Inflammatory macrophage (primary cell): ENCODE measurements at places on chromosomes 4 and X.

DNA sequence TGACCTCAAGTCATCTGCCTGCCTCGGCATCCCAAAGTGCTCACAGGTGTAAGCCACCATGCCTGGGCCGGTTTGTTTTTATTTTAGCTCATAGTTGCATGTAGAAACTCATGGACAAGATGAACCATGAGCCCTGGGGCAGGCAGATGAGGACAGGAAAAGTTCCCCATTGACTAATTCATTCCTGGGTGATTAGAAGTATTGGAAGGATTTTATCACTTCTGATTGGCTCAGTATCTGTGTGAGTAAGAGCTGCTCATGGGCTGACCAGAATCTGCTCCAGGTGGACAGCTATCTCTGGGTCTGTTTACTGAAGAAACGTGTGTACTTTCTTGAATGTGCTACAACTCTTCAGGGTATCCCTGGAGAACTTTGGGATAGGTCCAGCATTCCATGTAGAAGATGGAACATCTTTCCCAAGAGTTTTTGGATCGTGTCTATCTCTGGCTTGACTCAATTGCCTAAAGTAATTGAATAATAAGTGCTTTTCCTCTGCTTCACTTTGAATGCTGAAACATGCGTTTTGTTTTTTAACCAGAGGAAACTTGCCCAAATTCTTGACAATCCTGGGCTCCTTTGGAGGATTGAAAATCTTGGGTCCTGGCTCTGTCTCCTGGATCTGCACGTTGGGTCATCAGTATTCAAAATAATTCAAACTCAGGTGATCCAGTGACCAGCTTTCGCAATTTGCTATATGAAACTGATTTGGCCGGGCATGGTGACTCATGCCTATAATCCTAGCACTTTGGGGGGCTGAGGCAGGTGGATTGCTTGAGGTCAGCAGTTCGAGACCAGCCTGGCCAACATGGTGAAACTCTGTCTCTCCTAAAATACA is 88.6 kb upstream of the DHRSX start:
- no peak for DNase-seq

DNA sequence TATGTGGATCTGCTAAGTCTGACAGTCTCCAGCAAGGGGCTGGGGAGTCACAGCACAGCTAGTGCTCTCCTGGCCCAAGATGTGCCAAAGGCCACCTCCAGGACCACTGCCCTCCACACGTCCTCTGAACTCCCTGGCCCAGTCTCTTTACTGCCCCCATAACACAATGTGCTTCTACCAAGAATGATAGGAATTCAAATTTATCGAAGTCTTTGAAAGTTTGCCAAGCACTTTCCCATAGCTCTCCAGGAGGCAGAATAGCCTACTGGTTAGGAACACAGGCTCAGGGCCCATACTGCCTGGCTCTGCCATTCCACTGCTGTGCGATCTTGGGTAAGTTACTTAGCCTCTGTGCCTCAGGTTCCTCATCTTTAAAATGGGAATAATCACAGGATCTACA is 86.7 kb downstream of the NHSL2 start:
- DNase-seq, result no peak

DNA sequence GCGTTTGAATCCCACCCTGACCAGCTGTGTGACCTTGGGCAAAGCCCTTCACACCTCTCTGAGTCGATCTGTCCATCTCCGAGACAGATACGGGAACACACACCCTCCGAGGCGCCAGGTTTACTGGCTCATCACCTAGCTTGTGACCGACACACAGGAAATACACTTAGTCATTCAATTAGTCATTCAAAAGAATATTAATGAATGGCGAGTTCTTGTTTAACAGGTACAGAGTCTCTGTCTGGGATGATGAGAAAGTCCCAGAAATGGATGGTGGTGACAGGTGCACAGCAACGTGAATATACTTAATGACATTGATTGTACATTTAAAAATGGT is 80.6 kb downstream of the PPP2R2C start:
- no peak for DNase-seq

DNA sequence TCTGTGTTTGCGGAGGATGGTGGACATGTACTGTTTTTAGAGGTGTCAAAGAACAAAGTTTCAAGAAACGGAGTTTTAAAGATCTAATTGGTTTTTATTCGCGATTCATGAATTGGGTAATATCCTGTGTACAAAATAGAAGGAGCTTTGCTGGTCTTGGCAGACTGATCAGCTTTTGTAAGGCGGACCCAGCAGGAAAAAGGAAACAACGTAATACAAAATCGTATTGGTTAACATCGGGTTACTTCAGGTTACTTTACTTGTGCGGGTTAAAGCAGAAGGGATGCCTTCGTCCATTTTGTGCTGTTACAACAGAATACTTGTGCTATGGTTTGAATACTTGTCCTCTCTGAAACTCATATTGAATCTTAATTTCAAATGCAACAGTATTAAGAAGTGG is 11.4 kb upstream of the NYX start:
- DNase-seq, result peak; percentile 63

GRCh38 chr4:182768838-182769237 is 148.3 kb downstream of the DCTD start:
- no peak for DNase-seq
